Endothelial cell of umbilical vein (primary cell): ENCODE measurements at places on chromosomes 13 and 19.

- H3K27me3 ChIP-seq: no peaks in the 10 kb centered on the region
- no peak for DNase-seq
- no peak overlapping the region for H3K27ac ChIP-seq
- no peaks in the 10 kb centered on the region for H3K36me3 ChIP-seq
Measured at GRCh38 chr19:33722456-33723239, 74.0 kb upstream of the KCTD15 start.

DNA sequence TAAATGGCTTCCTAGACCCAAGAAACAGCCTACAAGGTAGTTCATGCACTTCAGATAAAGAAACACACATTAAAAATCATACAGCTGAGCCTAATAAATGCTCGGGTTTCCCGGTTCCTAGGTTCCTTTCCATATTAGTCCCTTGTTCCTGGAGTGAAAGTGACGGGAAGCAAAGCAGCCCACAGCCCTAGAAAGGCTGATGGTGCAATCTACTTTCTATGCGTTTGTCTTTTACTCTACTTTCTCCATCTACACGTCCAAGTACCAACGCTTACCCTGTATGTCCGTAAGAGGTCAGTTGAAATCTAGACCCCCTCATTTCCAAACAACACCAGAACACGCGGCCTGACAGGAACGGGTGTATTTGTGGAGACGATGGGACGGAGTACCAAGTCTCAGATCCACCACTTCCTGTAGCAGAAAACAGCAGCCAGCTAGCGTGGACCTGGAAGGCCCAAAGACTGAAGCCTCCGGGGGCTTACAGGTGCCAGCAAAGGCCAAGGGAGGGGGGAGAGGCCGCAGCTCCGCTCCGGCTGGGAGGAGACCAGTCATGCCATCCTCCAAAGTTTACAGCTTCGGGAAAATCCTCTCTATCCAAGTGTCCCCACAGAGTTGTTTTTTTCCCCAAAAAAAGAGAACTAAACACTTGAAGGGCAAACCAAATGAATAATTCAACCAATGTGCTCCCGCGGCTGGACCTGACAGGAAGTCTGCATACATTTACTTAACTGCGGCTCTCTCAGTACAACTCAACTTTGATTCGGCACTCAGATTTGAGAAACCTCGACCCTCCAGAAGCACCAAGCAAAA, 34.1 kb downstream of the STK24 start:
- no peak for DNase-seq
- H3K4me3 ChIP-seq: no peak overlapping the region
- H3K27me3 ChIP-seq: no peaks in the 10 kb centered on the region
- H3K27ac ChIP-seq: no peak overlapping the region

GRCh38 chr13:109180905-109181425, 551.6 kb downstream of the MYO16 start:
- no peaks in the 10 kb centered on the region for H3K27me3 ChIP-seq
- no peaks in the 10 kb centered on the region for H3K4me1 ChIP-seq
- H3K4me3 ChIP-seq: no peak overlapping the region
- no peak overlapping the region for H3K27ac ChIP-seq

GRCh38 chr19:55640043-55640576, 692 bp upstream of the ZNF580 start:
- H3K4me3 ChIP-seq: peak overlapping the region; percentile 36
- peaks cover 32% of the 10 kb centered on the region for H3K4me1 ChIP-seq
- H3K36me3 ChIP-seq: peaks cover 5% of the 10 kb centered on the region
- DNase-seq: peak; percentile 80
- H3K27me3 ChIP-seq: no peaks in the 10 kb centered on the region
- H3K27ac ChIP-seq: peak overlapping the region; percentile 52

DNA sequence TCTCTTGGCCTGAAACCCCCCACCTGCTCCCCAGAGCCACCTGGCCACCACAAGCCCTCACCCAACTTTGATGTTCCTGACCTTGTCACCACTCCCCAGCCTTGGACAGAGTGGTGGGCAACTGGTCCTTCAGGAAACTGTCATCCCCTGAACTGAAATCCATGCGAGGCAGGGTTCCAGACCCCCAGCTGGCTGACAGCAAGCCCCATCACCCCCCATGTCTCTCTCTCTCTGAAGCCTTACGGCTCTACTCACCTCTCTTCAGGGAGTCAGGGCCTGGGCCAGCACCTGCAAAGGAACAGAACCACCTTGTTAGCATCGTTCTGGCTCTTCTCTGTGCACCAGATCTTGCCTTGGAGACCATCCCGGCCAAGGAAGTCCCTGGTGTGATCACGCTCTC, 2.6 kb downstream of the LRFN1 start:
- no peak overlapping the region for H3K27ac ChIP-seq
- H3K36me3 ChIP-seq: no peaks in the 10 kb centered on the region
- peaks cover 5% of the 10 kb centered on the region for H3K4me1 ChIP-seq
- H3K27me3 ChIP-seq: peaks cover 3% of the 10 kb centered on the region

GRCh38 chr13:35567406-35567980, 91.0 kb upstream of the MAB21L1 start:
- no peak overlapping the region for H3K4me3 ChIP-seq
- no peaks in the 10 kb centered on the region for H3K27me3 ChIP-seq
- no peaks in the 10 kb centered on the region for H3K36me3 ChIP-seq
- no peak for DNase-seq

DNA sequence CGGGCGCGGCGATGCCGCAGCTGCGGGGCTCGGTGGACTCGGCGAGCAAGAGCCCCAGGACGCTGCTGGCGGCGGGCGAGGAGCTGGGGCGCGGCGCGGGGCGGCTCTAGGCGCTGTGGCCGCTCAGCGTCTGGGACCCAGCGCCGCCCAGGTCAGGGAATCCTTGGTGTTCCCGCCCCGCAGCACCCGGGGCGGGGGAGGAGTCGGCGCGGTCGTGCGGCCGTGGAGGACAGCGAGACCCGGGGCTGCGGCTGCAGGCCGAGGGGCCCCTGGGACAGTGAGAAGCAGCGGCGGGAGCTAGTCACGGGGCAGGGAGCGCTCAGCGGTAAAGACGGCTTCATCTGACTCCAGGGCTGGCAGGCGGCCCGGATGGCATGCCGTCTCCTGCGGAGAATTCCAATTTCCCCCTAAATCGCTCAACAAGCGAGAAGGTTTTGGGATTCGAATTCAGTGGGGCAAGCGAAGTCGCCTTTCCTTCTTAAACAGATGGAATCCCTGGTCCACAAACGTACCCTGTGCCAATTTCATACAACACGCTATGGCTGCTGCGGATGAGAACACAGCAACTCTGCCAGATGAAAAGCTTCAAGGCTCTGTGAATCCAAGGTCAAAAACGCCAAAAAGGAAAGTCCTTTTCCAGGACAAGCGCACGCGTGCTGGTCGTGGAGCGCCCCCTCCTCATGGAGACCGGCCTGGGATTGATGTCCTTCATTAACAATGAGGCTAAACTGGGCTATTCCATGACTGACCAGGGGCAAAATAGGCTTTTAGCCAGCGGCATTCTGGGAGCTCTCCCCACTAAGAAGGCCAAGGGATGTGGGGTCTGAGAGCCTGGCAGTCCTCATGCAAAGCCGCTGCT, 4.2 kb upstream of the ZSCAN4 start:
- H3K36me3 ChIP-seq: no peaks in the 10 kb centered on the region
- no peak overlapping the region for H3K27ac ChIP-seq
- peaks cover 4% of the 10 kb centered on the region for H3K4me1 ChIP-seq
- DNase-seq: peak; percentile 46

DNA sequence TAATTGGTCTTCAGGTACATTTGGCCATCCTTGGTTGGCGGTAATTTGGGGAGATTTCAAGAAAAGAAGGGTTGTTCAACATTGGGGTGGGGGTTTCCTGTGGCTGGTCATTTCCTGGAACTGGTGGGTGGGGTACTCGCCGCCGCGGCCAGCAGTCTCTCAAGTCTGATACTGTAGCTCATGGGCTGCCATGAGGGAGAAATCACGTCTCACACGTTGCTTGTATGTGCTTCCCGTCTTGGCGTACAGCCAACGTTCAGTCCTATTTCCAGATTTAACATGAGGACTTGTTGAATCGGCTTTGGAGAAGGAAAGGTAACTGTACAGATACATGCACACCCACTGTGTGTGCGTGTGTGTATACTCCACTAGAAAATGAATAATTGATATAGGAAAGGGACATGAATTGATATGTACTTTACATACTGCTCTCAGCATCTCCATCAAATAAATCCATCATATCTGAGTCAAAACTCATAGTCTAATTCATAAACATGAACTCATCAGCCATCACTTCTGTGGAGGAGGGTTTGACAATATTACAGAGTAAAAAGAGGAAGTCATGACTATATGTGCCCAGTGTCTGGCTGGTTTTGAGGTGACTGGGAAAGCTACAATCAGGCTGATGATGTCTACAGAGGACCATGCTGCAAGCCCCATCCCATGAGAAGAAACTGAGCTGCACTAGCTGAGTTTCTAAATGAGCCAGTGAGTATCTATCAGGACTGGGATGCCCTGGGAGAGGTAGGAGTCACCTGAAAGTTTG, 418.1 kb downstream of the TSHZ3 start:
- H3K27ac ChIP-seq: no peak overlapping the region
- H3K4me3 ChIP-seq: no peak overlapping the region
- DNase-seq: no peak
- H3K36me3 ChIP-seq: no peaks in the 10 kb centered on the region
- H3K27me3 ChIP-seq: no peaks in the 10 kb centered on the region
- H3K4me1 ChIP-seq: no peaks in the 10 kb centered on the region
